Hematopoietic multipotent progenitor cell treated with erythropoietin and hydrocortisone succinate and interleukin-3 and kit ligand, for 17 days (in vitro differentiated cells): ENCODE measurements at places on chromosomes 7 and 10.

DNA sequence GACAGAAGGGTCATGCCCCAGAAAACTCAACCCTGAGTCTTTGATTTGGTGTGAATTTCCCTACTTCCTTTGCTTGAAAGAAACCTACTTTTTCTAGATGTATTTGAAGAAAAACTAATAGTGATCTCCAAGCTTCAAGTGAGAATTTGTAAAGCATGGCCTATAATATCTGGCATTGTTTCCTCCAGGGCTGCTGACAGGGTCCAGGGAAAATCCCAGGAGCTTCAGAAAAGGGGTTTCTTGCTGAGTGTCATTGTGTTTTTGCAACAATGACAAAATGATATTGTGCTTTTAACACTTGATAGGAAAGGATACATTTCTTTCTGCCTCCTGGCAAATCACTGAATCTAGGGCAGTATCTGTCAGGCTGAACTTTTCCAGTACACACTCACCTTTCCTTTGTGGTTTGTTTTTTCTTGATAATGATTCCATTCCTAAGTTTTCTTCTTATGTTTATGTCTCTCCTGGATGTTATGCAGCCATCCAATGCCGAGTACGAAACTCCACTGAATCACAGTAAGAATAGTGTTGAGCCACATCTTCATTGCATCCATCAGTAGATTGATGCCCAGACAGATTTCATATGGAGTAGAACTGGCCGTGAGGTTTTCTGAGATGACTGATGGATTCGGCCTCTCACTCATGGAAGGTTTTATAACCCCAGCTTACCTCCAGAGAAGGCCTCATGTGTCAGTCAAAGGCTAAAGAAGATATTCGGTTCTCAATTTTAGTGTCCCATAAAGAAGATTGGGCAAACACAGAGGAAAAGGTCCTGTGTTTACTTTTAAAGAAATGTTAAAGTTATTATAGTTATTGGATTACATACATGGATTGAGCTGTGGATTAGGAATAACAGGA is 76.9 kb upstream of the STEAP1B start:
- DNase-seq: no peak

DNA sequence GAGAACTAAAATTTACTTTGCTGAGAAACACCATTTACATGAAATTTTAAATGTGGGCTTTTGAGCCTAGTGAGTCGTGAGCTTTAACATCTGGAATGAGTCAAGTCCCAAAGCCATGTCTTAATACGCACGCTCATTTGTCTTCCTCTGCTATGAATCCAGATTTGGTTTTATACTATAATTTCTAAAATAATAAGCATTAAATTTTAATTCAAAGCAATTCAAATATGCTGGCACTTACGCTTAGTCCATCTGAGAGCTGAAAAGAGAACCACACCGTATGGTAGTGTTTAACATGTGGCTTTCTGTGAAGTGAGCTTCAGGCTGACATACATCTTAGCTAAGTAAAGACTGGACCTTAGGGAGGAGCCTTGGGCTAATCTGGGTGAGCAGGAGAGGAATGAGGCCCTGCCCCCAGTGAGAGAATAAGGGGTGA is 52.2 kb downstream of the CUBN start:
- no peak for DNase-seq

GRCh38 chr7:140645166-140645900 is 4.7 kb upstream of the DENND2A start:
- peak; percentile 24 for DNase-seq

GRCh38 chr10:99791831-99792230 is 9.4 kb downstream of the ABCC2 start:
- DNase-seq: no peak

DNA sequence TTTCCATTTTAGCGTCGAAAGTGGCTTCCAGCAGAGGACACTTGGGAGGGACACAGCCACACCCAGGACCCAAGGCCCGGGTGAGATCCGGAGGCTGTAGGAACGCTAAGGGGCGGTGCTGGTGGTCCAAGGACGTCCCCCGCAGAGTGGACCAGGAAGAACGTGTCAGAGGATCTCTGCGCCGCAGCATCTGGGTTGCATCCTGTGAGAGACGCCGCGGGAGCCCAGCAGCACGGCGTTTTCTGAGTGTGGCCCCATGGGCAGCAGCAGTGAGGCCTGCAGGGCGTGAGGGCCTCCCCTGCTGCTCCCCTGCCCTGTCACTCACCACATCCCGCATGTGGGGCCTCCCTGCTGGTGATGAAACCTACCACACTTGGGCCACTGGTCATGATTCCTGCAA is 40.5 kb upstream of the BNIP3 start:
- no peak for DNase-seq

GRCh38 chr7:33873518-33873917 is 31.8 kb upstream of the BMPER start:
- no peak for DNase-seq

- no peak for DNase-seq
These were observed 164.3 kb upstream of the AKR1E2 start for GRCh38 chr10:4661511-4662255.

DNA sequence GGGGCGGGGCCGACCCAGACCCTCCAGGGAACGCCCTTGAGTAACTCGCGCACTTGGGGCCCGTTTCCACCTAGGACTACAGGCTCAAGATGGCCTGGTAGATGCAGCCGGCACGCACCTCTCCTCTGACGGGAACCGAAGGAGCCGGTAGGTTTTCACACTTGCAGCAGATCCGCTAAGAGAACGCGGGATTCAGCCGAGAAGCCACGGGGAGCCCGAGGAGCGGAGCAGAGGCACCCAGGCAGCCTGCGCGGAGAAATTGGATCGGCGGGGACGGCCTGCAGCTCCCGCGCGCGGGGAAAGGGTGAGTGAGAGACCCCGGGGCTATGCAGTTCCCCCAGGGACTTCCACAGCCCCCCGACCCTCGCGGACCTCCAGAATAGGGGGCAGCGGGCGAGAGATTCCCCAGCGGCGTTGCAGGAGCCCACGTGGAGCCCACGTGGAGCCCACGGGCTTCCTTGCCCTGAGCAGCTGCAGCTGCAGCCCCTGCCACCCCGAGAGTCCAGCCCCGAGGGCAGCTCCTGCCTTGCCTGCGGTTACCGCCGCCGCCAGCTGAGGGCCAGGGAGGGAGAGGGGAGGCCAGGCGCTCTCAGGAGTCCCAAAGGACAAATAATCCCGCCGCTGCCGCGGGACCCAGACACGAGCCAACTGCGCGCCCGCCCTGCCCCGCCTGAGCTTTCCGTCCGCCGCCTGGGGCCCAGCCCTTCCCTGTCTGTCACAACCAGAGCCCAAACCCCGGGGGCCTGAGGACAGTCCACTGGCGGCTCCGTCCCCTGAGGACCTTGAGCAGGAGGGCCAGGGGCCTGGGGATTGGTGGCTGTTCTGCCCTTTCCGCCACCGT is 13.1 kb downstream of the IFT22 start:
- no peak for DNase-seq

GRCh38 chr7:18831419-18831818 is 286.0 kb downstream of the TWIST1 start:
- no peak for DNase-seq

DNA sequence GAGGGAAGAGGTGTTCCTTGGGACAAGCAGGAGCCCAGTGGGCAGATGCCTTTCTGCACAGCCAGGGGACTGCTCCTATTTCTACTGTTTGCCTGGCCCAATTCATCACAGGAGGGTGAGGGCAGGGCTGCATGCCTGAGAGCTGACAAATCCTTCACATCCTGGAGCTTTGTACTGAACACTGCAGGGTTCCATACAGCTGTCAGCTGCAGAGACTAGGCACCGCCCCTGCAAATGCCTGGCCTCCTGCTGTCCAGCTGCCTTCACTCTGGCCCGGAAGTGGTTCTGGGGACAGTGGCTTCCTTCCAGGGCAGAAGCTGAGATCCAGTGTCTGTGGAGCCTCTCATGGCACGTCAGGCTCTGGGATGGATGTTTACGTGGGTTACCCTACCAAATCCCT is 470.7 kb downstream of the DNAJB6 start:
- DNase-seq: no peak

GRCh38 chr7:2818653-2819052 is 25.5 kb downstream of the GNA12 start:
- no peak for DNase-seq

DNA sequence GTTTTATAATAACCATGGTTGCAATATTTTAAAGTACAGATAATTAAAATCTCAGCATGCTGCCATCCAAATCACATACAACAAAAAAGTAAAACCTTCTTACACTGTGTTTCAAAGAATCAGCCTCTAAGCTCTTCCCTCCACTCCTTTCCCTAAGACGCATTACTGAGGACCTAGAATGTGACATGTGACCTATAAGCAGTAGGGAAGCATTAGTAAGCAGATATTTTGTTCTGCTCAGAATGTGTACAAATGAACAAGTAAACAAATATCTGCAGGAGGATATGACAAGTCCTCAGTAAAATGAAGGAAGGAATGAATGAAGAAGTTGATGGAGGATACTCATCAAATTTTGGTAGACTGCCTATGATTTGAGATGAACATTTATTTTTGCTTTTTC is 49.1 kb downstream of the RAB11FIP2 start:
- DNase-seq: no peak

GRCh38 chr7:148242294-148242821 is 348.2 kb upstream of the C7orf33 start:
- peak; percentile 15 for DNase-seq

DNA sequence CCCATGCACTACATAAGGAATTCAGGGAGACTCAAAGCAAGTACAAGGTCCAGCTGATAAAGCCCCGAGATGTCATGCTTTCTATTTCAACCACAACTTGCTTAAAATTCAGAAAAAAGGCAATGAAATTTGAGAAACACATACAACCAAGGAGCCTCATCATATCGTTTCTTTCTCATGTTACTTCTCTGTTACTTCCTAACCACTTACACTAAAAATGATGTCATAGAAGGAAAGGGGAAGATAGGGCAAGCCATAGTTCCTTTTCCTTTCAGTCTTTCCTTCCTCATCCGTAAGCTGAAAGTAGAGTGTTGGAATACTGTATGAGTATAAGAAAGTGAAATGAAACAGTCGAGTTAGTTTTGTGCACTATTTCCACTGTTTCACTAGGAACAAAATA is 27.9 kb upstream of the CDK14 start:
- no peak for DNase-seq

DNA sequence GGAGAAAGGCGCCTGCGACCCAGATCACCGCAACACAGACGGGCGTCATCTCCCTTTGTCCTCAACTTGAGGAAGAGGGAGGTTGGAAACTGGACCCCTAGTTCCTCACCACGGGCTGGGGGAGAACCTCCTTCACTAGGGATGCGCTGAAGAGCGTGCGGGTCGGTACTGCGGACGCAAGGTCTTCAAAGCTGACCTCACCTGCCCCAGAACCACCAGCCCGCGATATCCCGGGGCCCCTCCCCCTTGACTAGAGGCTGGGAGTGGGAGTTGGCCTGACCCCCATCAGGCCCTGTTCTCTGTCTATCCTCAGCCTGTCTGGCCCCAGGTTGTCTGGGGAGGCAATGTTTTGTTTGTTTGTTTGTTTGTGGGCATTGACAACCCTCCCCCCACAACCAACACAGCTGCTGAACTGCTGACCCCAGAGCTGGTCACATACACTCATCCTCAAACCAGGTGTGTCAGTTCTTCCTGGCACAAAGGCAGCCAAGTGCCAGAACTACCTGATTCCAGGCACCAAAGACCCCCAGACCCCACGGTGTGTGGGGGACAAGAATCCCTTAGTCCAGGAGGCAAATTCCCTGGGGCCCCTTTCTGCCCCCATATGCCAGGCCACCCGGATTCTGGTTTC is 2.9 kb downstream of the NPM3 start:
- no peak for DNase-seq

DNA sequence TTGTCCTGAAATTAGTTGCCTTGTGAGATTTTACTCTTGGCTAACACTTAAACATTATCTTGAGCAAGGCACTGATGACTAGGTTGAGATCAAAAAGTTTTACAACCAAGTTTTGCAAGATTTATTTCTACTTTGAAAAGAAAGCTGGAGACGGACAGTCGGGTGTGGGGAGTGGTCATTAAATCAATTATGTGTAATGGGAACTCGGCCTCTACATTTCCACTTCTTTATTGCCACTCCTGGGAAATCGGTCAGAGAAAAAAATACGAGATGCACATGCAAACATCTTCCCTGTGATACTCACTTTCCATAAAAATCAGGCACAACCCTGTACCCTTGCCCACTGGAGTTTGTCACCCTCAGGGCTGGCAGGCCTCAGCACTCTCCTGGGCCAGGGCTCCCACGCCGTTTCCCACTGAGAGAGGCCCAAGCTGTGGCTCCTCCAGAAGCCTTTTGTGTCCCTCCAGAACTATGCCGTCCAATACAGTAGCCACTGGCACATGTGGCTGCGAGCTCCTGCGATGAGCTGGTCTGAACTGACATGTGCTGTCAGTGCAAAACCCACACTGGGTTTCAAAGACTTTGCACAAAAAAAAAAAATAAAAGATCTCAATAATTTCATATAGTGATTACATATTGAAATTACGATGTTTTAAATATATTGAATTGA is 7.5 kb upstream of the GPNMB start:
- DNase-seq: no peak

DNA sequence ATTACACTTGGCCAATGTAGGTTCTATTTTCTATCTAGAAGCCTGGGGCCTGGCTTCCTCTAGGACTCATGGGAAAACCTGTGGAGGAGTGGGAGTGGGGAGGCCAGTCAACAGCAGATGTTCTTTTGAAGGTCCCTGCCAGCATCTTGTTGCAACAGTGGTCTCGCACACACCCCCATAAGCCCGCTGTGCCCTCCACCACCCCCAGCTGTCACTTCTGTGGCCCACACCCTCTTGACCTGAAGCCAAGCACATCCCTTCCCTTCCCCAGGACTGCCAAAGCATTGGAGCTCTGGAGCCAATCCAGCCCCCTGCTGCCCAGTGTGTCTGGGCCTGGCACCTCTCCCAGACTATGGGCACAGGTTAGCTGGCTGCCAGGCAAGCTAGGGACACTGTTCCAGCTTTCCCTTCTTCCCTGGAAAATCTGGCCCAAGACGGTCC is 1.9 kb upstream of the STX1A start:
- no peak for DNase-seq

- no peak for DNase-seq
These were observed 294.4 kb upstream of the NPVF start for GRCh38 chr7:25522727-25523126.

GRCh38 chr10:127922675-127923366 is 15.9 kb downstream of the PTPRE start:
- DNase-seq: no peak

DNA sequence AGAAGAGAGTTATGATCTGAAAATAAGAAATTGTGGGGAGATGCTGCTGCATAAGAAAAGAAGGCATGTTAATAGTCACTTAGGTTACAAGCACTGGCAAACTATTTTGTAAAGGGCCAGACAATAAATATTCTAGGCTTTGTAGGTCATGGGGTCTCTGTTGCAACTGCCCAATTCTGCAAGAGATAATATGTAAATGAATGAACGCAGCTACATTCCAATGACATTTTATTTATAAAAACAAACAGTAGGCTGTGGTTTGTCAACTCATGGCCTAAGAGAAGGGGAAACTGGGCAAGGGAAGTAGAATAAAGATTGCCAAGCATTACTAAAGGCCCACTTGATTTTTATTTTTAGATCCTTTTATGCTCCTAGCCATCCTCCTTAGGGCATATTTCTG is 133.1 kb downstream of the RAPGEF5 start:
- DNase-seq: no peak

GRCh38 chr10:111338805-111339204 is 262.0 kb downstream of the ADRA2A start:
- DNase-seq: no peak
